ENCODE measurements at places on chromosomes 3 and 15.

DNA sequence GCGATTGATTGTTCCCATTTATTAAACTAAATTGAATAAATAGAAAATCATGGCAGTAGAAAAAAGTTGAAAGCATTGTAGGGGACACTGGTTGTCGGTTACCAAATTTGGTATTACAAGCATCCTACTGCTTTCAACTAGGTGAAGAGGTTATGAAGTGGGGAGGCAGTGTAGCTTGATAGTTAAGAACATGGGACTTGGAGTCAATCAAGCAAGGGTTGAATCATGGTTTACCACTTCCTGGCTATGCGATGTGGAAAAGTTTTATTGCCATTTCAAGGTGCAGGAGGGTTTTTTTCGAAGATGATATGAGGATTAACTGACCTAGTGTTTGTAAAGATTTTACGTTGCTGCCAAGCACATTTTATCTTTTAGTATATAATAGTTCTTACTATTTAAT, 318.2 kb upstream of the KCNH8 start:
- no peak for DNase-seq

GRCh38 chr3:193853511-193854219, 260.7 kb downstream of the OPA1 start:
- DNase-seq = no peak

GRCh38 chr3:184345317-184346144, 8.1 kb downstream of the FAM131A start:
- DNase-seq = no peak

GRCh38 chr3:19735111-19735510, 198.9 kb downstream of the EFHB start:
- DNase-seq = no peak

DNA sequence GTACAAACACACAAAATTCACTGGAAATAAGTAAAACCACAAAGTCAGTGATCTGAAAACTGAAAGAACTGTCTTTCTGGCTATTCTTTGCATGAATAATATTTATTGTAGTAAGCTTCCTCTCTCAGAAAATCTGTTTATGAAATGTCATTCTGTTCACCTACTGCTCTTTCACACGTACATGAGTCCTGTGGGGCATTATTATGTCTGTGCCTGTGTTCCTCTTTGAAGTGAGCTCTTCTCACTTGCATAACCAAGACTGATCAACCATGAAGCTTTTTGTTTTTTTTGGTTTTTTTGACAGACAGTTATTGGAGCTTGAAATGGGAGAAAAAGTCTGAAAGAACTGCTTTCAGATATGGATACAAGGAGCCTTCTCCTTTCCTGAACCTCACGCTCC, 195.8 kb downstream of the PLCH1 start:
- no peak for DNase-seq

All from activated CD4-positive, alpha-beta T cell treated with anti-CD3 and anti-CD28 coated beads, Interleukin-2, amount 50 U/mL, for 1 hour (primary cell).